ENCODE measurements at places on chromosomes 4 and X. TPM values are rescaled to one million over a fixed set of nuclear protein-coding genes. Genes with fewer than 3 reads are reported as not detected.

DNA sequence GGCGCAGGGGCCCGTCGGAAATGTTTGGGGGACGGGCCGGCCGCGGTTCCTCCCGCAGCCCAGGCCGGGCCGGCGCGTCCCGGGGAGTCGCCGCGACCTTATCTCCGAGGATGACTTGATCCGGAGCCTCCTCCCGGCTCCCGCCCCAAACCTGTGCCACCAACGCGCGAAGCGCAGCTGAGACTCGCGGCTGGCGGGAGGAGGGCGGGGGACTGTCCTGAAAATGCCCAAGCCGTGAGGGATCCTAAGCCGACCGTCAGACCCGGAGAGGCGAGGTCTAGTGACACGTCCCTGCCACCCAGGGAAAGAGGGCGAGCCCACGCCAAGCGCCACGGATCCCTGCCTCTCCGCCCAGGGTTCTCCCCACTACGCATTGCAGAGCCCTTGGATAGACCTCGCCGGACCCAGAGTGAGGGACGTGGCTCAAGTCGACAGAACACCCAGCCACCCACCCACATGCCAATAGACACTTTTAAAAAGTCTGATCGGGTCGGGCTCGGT, 26.9 kb downstream of the UTP14A start:
- H3K36me3 ChIP-seq: no peaks in the 10 kb centered on the region
- peak overlapping the region; percentile 32 for H3K4me3 ChIP-seq
- DNase-seq: peak; percentile 32
- H3K4me1 ChIP-seq: no peaks in the 10 kb centered on the region

DIPK2B gene
- total RNA-seq: 13.7 TPM

TTC29 gene
- not detected for total RNA-seq

GRCh38 chr4:91829531-91829930, 474.2 kb upstream of the GRID2 start:
- H3K4me1 ChIP-seq: no peaks in the 10 kb centered on the region
- H3K27ac ChIP-seq: no peak overlapping the region
- no peaks in the 10 kb centered on the region for H3K27me3 ChIP-seq
- no peak for DNase-seq
- H3K4me3 ChIP-seq: no peak overlapping the region
- no peaks in the 10 kb centered on the region for H3K36me3 ChIP-seq

DNA sequence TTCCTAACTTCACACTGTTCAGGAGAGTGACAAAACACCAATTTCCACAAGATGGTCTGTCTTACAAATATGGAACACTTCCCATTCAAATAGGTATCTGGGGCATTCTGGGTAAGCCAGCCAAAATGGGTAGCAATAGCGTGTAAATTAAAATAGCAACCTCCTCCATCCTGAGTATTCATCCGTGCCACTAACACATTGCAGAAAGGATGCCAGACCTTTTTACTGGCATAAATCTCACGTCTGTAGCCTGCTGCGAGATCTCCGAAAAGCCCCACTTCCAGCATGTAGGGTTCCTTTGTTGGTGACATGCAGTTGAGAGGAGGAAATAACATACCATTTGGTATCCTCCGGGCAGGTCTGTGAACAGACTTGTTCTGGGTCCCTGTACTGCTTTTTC, 52.7 kb upstream of the RAI2 start:
- DNase-seq: no peak
- H3K27me3 ChIP-seq: peaks cover 17% of the 10 kb centered on the region
- no peaks in the 10 kb centered on the region for H3K36me3 ChIP-seq
- no peak overlapping the region for H3K27ac ChIP-seq
- no peak overlapping the region for H3K4me3 ChIP-seq

DNA sequence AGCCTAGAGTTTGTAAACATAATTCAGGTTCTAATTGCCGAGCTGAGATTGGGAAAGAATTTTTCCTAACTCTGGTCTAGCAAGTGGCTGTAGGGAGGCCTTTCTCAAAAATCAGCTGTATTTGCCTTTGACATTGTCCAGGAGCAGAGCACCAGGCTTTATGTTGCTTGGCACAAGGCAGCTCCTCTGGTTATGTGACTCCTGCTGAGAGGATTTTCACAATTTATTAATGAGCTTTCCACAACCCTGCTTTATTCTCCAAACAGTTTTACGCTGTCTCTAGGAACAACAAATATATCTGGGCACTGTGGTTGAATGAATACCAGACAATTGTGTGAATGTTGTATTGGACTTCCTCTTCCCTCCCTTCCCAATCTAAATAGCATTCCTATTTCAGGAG, 14.9 kb downstream of the LSM6 start:
- no peak for DNase-seq
- H3K4me3 ChIP-seq: no peak overlapping the region
- peaks cover 59% of the 10 kb centered on the region for H3K36me3 ChIP-seq
- H3K27me3 ChIP-seq: no peaks in the 10 kb centered on the region

S100P gene
- total RNA-seq: not detected

- H3K27me3 ChIP-seq: peaks cover 68% of the 10 kb centered on the region
- H3K4me1 ChIP-seq: no peaks in the 10 kb centered on the region
- H3K36me3 ChIP-seq: no peaks in the 10 kb centered on the region
- H3K27ac ChIP-seq: no peak overlapping the region
- no peak overlapping the region for H3K4me3 ChIP-seq
- no peak for DNase-seq
These were observed 64.2 kb upstream of the ADRA2C start for GRCh38 chr4:3701736-3702560.

DNA sequence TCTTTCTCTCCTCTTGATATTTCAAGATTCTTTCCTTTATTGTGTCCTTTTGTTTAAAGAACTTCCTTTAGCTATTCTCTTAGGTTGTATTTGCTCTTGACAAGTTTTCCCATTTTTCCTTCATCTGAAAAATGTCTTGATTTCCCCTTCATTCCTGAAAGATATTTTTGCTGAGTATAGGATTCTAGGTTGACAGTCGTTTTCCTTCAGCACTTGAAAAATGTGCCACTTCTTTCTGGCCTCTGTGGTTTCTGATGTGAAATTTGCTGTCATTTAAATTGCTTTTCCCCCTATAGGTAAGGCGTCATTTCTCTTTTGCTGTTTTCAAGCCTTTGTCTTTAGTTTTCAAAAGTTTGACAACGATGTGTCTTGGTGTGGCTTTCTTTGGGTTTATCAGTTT, 23.3 kb upstream of the LAMTOR3 start:
- no peak overlapping the region for H3K27ac ChIP-seq
- H3K36me3 ChIP-seq: peaks cover 56% of the 10 kb centered on the region
- no peaks in the 10 kb centered on the region for H3K27me3 ChIP-seq
- DNase-seq: no peak

- H3K36me3 ChIP-seq: no peaks in the 10 kb centered on the region
- no peaks in the 10 kb centered on the region for H3K27me3 ChIP-seq
- no peak for DNase-seq
- no peak overlapping the region for H3K4me3 ChIP-seq
These were observed 99.0 kb downstream of the AREG start for GRCh38 chr4:74543983-74544382.

PNMA6F gene
- not detected for total RNA-seq

- no peaks in the 10 kb centered on the region for H3K27me3 ChIP-seq
- no peak overlapping the region for H3K27ac ChIP-seq
- no peak for DNase-seq
- H3K4me3 ChIP-seq: no peak overlapping the region
- no peaks in the 10 kb centered on the region for H3K4me1 ChIP-seq
- no peaks in the 10 kb centered on the region for H3K36me3 ChIP-seq
These were observed 12.2 kb downstream of the MTTP start for GRCh38 chr4:99586797-99587196.

- H3K4me3 ChIP-seq: no peak overlapping the region
- no peaks in the 10 kb centered on the region for H3K4me1 ChIP-seq
- no peak for DNase-seq
- H3K27me3 ChIP-seq: no peaks in the 10 kb centered on the region
- no peak overlapping the region for H3K27ac ChIP-seq
These were observed 106.1 kb upstream of the TLL1 start for GRCh38 chr4:165766976-165767375.

DGKK gene
- total RNA-seq: not detected

Data from heart right ventricle (tissue), 16 donors.